Cardiac septum (tissue), 1 donor: ENCODE measurements at places on chromosomes 5 and 9. TPM values are rescaled to one million over a fixed set of nuclear protein-coding genes. Genes with fewer than 3 reads are reported as not detected.

- no peak for DNase-seq
Observed at GRCh38 chr5:2125171-2125900, 242.6 kb upstream of the IRX4 start.

DNA sequence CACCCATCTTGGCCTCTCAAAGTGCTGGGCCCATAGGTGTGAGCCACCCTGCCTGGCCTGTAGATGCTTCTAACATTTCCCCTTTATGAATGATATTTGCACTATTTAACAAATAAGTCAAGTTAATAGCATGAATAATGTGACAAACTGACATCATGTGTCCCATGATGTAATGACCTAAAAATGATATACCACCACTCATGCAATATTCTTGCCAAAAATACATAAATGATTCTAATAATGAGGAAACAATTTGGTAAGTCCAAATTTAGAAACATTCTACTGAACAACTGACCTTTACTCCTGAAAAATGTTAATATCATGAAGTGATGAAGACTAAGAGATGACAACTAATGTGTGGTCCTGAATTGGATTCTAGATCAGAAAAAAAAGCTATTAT lies 33.5 kb upstream of the TRIM14 start:
- no peak for DNase-seq

- DNase-seq: no peak
Observed at GRCh38 chr9:70802206-70802605, 319.2 kb downstream of the TRPM3 start.

DNA sequence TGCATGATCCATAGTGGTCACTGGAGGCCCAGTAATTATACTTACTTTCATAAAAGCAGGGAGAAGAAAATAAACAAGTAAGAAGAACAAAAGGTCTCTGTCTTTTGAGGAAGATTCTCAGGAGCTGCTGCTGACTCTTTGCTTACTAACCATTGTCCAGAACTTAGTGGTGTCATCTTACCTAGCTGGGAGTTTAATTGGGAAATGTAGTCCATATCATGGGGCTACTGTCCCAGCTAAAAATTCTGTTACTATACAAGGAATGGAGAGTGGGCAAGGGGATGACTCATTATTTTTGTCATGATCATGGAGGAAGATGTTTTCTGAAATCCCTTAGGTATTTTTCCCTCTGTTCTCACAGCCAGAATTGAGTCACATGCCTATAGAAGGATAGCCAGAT lies 639.3 kb downstream of the MTRR start:
- no peak for DNase-seq

GRCh38 chr5:153792305-153792704 lies 246.4 kb downstream of the FAM114A2 start:
- no peak for DNase-seq

DNA sequence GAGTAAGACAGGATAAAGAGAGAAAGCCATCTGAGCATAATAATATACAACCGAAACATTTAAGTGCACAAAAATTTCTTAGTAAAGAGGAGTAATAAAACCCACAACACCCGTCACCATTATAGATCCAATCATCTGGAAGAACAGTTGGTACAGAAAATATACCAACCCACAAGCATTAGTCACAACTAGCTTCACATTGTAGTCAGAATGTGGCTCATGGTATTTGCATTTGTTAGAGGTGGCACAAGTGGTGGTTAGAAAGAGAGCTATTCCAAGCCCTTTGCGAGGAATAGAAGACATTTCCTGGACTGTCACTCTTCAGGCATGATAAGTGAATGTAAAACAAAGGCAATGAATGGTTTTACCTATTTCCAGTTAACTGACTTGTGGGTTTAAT lies 677.5 kb upstream of the ST8SIA4 start:
- DNase-seq: no peak

GRCh38 chr5:110840347-110840960 lies 101.6 kb downstream of the SLC25A46 start:
- no peak for DNase-seq

- no peak for DNase-seq
Observed at GRCh38 chr9:30356221-30356620, 2028.2 kb upstream of the ACO1 start.

GRCh38 chr5:140718266-140718592 lies 18.0 kb downstream of the ZMAT2 start:
- no peak for DNase-seq

Gene IL4
- total RNA-seq: not detected

Gene INPP5E
- 14.2 TPM for total RNA-seq

Gene GFPT2
- total RNA-seq: 12.9 TPM

Gene PIP5KL1
- 0.57 TPM for total RNA-seq

Gene GRM6
- not detected for total RNA-seq

Gene AFAP1L1
- total RNA-seq: 55.2 TPM

Gene ACTBL2
- total RNA-seq: not detected
